Right kidney (tissue), 9 donors: ENCODE measurements at places on chromosomes 11 and 22.

GRCh38 chr22:31083377-31083768 is 2.3 kb downstream of the SMTN start:
- no peak for DNase-seq

DNA sequence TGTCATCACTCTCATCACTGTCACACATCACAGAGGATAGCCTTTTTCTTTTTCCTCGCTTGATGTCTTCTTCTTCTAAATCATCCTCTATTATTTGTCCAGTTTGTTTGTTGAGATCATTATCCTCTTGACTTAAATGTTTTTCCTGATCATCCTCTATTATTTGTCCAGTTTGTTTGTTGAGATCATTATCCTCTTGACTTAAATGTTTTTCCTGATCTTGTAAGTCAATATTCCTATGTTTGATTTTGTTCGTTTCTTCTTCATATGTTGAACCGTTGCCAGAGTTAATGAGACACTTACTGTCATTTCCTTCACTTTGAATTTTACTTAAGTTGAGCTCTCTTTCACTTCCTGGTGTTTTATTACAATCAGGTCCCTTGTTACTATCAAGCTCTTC is 5.6 kb downstream of the CCDC82 start:
- no peak for DNase-seq

GRCh38 chr11:120660024-120660565 is 148.5 kb downstream of the GRIK4 start:
- no peak for DNase-seq

DNA sequence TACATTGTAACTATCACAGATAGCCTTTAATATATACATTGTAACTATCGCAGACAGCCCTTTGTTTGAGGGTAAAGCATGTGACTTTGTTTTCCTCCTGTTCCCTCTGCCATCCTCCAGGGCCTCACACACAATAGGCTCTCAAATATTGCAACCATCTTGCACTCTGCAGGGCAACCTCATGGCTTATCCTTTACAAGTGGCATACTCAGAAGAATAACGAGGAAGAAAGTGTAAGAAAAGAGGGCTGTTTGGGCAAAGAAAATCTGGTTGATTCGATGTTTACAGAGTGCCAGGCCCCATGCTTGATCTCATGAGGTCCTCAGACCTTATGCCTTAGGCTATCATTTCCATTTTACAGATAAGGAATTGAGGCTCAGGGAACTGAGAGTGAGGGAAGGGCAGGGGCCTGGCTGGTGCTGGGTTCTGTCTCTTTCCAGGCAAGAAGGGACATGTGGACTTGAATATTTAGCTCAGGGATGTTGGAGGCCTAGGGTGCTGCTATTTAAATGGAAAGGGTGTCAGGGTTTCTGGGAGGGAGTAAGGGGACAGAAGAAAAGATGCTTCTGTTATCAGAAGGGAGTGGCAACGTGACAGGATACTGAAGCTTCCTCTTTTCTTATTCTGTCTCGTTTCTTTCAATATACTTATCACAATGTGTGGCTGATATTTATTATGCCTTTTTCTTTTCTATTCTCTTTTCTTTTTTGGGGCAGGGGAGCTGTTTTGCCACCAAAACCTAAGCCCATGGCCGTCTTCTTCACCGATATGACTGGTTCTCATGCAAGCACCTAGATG is 1.1 kb upstream of the SAMM50 start:
- DNase-seq, result no peak

GRCh38 chr11:127709960-127710359 is 709.4 kb upstream of the KIRREL3 start:
- no peak for DNase-seq

- no peak for DNase-seq
Measured at GRCh38 chr11:134074346-134074745, 5.5 kb downstream of the JAM3 start.

GRCh38 chr11:25927411-25927953 is 404.4 kb upstream of the ANO3 start:
- DNase-seq, result no peak

- DNase-seq, result no peak
Measured at GRCh38 chr11:71139516-71140205, 112.7 kb downstream of the SHANK2 start.

GRCh38 chr11:11107076-11107723 is 245.8 kb downstream of the CSNK2A3 start:
- no peak for DNase-seq

- DNase-seq, result no peak
Measured at GRCh38 chr11:91158891-91159537, 936.2 kb upstream of the CHORDC1 start.
